Thyroid gland (tissue), 4 donors: ENCODE measurements at places on chromosomes 1 and 21. TPM values are rescaled to one million over a fixed set of nuclear protein-coding genes. Genes with fewer than 3 reads are reported as not detected.

DNA sequence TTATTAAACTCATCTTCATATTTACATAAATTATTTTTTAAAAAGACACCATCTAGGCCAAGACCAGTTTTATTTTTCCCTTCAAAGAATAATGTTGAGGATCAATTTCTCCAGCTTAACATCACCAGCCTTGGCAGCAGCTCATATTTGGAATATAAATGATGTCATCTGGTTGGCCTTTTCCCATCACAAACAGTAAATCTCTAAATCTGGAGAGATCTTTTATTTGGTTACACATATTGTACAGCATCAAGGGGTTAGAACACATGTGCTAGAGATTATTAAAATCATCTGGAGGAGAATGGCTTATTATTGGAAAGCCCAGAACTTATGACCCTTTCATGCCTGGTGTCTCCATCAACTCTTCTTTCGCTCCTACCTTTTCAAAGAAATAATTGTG, 508.8 kb downstream of the PLPP3 start:
- peaks cover 28% of the 10 kb centered on the region for H3K4me1 ChIP-seq
- no peaks in the 10 kb centered on the region for H3K36me3 ChIP-seq
- no peak overlapping the region for H3K27ac ChIP-seq
- no peaks in the 10 kb centered on the region for H3K27me3 ChIP-seq

DNA sequence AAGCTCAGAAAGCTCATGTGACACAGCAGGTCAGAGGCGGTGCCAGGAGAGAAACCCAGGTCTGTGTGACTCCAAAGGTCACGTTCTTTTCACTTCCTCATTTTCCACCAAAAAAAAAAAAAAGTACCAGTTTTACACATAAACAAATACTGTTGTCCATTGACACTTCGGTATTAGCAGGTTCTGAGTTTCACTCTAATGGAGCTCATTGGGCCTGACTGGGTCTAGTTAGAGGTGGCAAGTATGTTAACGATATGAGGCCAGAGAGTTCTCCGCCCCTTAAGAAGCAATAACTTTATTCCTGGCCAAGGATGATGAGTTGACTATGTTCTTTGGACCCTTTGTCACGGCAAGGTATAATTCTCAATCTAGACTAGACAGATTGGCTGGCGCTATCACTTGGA, 30.0 kb upstream of the SDE2 start:
- no peaks in the 10 kb centered on the region for H3K36me3 ChIP-seq
- H3K27ac ChIP-seq = no peak overlapping the region
- no peak overlapping the region for H3K4me3 ChIP-seq
- DNase-seq = no peak
- no peaks in the 10 kb centered on the region for H3K27me3 ChIP-seq

DNA sequence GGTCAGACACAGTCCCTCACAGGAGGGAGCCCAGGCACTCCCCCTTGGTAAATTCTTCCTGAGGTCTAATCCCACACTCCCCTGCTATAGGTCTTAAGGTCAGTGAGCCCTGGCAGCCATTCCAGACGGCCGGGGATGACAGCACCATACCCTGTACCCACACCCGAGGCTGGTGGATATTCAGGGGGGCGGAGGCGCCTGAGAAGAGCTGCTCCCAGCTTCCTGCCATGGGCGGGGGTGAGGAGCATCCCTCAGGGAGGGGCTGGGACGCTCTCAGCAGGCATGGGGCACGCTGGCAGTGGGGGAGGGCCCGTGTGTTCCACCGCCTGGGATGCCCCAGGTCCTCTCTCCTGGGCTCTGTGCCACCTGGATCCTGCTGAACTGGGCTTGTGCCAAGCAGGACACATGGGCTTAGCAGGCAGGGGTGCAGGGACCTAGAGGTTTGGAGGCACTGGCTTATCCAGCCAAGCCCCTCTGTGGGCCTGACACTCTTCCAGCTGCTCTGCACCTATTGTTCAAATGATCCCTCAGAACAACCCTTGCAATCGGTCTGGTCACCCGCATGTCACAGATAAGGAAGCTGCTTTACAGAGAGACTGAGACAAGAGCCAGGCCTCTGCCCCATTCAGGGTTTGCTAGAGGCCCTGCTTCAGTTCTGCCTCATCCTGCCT, 5.7 kb upstream of the ADGRB2 start:
- peak; percentile 86 for DNase-seq
- peaks cover 31% of the 10 kb centered on the region for H3K4me1 ChIP-seq
- H3K27me3 ChIP-seq = peaks cover 16% of the 10 kb centered on the region
- H3K27ac ChIP-seq = no peak overlapping the region
- no peaks in the 10 kb centered on the region for H3K36me3 ChIP-seq

DNA sequence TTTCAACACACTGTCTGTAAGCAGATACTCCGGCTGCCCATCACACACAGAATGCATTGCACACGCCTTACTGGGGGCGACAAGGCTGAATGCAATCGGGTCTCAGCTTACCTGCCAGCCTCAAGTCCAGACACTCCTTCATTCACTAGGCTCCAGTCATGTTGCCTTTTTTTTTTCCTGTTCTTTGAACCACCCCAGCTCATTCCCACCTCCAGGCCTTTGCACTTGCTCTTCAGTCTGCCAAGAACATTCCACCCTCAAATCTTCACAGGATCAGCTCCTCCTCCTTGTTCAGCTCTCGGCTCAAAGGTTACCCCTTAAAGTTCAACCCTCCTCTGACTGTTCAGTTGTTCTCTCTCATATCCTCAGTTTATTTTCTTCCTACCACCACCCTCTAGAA, 181.9 kb upstream of the ESRRG start:
- H3K27me3 ChIP-seq = no peaks in the 10 kb centered on the region
- H3K4me3 ChIP-seq = no peak overlapping the region
- no peaks in the 10 kb centered on the region for H3K36me3 ChIP-seq
- H3K27ac ChIP-seq = no peak overlapping the region

GRCh38 chr1:151147665-151148064, 1.2 kb upstream of the SEMA6C start:
- H3K27me3 ChIP-seq = no peaks in the 10 kb centered on the region
- no peak overlapping the region for H3K27ac ChIP-seq
- H3K4me3 ChIP-seq = no peak overlapping the region
- H3K36me3 ChIP-seq = no peaks in the 10 kb centered on the region
- DNase-seq = no peak

GRCh38 chr21:38956007-38956406, 150.3 kb downstream of the ETS2 start:
- H3K27ac ChIP-seq = no peak overlapping the region
- no peak overlapping the region for H3K4me3 ChIP-seq
- DNase-seq = no peak
- no peaks in the 10 kb centered on the region for H3K27me3 ChIP-seq

DNA sequence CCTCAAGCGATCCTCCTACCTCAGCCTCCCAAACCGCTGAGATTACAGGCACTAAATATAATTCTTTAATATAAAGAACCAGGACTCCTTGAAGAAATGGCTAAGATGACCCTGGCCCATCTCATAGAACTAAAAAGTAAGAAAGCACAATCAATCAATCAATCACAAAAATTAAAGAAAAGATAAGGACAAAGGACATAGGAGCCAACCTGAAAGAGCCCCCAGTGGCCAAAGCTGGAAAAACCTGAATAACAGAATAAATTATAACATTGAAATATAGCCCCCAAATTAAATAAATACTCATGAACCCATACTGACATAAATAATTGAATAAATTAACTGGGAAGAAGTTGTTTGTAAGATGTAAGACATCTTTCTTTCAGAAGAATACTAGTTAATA, 8.9 kb downstream of the NUP210L start:
- no peaks in the 10 kb centered on the region for H3K4me1 ChIP-seq
- no peak overlapping the region for H3K4me3 ChIP-seq
- no peak overlapping the region for H3K27ac ChIP-seq
- H3K36me3 ChIP-seq = no peaks in the 10 kb centered on the region
- H3K27me3 ChIP-seq = no peaks in the 10 kb centered on the region
- DNase-seq = no peak

- H3K4me1 ChIP-seq = peaks cover 20% of the 10 kb centered on the region
- DNase-seq = no peak
- no peaks in the 10 kb centered on the region for H3K36me3 ChIP-seq
- H3K27me3 ChIP-seq = no peaks in the 10 kb centered on the region
- H3K27ac ChIP-seq = peak overlapping the region; percentile 71
Observed at GRCh38 chr1:67815303-67816094, 17.8 kb downstream of the GNG12 start.

DNA sequence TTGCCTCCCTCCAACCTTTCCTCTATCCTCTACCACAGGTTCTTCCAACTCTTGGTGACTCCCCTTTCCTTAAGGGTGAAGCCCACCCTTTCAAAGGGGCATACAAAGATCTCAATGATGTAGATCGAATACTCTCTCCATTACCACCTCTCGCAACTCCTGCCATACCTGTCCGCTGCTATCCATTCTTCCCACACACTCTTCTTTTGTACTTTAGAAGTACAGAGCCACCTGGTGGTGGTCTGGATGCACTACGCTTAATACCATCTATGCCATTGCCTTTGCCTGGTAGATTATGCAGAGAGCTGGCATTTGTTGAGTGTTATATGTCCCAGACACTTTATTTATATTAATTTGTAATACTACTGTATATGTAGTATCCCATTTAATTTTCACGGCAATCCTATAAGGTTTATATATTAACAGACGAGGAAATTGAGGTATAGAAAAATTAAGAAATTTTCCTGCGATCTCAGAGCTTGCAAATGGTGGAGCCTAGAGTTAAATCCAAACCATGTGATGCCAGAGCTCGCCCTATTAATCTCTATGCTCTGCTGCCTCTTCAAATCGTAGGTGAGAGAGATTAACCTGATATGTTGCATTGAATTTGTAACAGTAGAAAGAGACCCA, 22.9 kb downstream of the TSHB start:
- H3K4me3 ChIP-seq = no peak overlapping the region
- no peaks in the 10 kb centered on the region for H3K36me3 ChIP-seq
- peaks cover 20% of the 10 kb centered on the region for H3K4me1 ChIP-seq
- no peaks in the 10 kb centered on the region for H3K27me3 ChIP-seq

GRCh38 chr1:159881622-159882526, 18.1 kb downstream of the CFAP45 start:
- no peaks in the 10 kb centered on the region for H3K27me3 ChIP-seq
- no peaks in the 10 kb centered on the region for H3K4me1 ChIP-seq
- no peaks in the 10 kb centered on the region for H3K36me3 ChIP-seq
- H3K27ac ChIP-seq = no peak overlapping the region
- H3K4me3 ChIP-seq = no peak overlapping the region

GRCh38 chr1:46496505-46496904, 6.9 kb downstream of the DMBX1 start:
- H3K4me3 ChIP-seq = no peak overlapping the region
- H3K27ac ChIP-seq = no peak overlapping the region
- DNase-seq = no peak
- no peaks in the 10 kb centered on the region for H3K4me1 ChIP-seq

DNA sequence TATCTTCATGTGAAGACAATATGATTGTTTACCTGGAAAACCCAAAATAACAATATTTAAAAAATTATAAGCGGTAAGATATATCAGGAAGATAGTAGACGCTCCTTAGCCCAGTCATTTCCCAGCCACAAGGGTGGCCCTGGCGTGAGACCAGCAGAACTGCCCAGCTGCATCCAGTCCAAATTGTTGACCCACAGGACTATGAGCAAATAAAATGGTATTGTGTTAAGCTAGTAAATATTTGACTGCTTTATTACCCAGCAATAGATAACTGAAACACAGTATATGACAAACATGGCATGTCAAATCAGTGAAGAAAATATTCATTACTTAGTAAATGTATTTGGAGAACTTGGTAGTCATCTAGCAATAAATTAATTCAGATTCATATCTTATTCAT, 294.3 kb upstream of the SPAG17 start:
- no peak overlapping the region for H3K4me3 ChIP-seq
- no peak overlapping the region for H3K27ac ChIP-seq
- no peaks in the 10 kb centered on the region for H3K4me1 ChIP-seq

DNA sequence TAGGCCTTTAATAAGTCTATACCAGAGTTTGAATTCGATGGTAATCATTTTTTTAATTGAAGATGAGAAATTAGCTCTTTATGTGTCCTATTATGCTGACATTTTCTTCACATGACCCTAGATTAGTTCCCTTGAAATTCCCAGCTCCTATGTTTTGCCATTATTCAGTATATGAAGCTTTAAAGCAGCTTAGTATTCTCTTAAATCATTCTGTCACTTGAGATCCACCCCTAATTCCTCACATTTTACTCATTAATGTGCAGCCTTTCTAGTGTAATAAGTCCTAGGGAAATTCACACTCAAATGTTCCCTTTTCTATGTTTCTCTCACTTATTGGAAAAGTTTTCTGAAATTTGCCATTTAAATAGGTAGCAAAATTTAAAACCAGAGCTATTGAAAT, 704.5 kb upstream of the B3GALT2 start:
- no peak for DNase-seq
- H3K36me3 ChIP-seq = no peaks in the 10 kb centered on the region
- H3K4me3 ChIP-seq = no peak overlapping the region
- no peaks in the 10 kb centered on the region for H3K4me1 ChIP-seq

GRCh38 chr1:85417017-85417416, 47.9 kb downstream of the DDAH1 start:
- no peak for DNase-seq
- no peaks in the 10 kb centered on the region for H3K27me3 ChIP-seq
- H3K27ac ChIP-seq = no peak overlapping the region
- H3K4me1 ChIP-seq = no peaks in the 10 kb centered on the region
- H3K4me3 ChIP-seq = no peak overlapping the region

- no peak overlapping the region for H3K4me3 ChIP-seq
- no peaks in the 10 kb centered on the region for H3K27me3 ChIP-seq
- H3K4me1 ChIP-seq = no peaks in the 10 kb centered on the region
- no peak overlapping the region for H3K27ac ChIP-seq
Observed at GRCh38 chr1:222372221-222372620, 175.7 kb downstream of the HHIPL2 start.

DNA sequence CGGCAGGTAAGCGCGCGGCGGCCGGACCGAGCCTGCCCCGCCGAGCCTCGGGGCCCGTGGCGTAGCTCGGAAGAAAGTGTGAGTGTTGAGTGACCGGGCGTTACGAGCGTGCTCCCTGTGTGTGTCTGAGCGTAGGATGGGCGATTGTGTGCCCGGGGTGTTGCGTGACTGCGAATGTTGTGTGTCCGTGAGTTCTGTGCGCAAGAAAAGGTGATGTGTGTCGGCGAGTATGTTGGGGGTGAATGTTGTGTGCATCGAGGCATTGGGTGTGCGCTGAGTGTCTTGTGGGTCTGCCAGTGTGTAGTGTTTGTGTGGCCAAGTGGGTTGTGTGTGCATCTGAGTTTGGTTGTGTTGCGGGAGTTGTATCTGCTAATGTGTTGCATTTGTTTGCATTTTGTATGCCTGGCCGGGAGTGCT, 398 bp downstream of the PTPRU start:
- no peak overlapping the region for H3K27ac ChIP-seq
- H3K27me3 ChIP-seq = no peaks in the 10 kb centered on the region
- peak overlapping the region; percentile 21 for H3K4me3 ChIP-seq
- H3K36me3 ChIP-seq = no peaks in the 10 kb centered on the region
- DNase-seq = no peak

- no peaks in the 10 kb centered on the region for H3K27me3 ChIP-seq
- peaks cover 38% of the 10 kb centered on the region for H3K4me1 ChIP-seq
- no peak for DNase-seq
- no peak overlapping the region for H3K4me3 ChIP-seq
Observed at GRCh38 chr1:164780111-164780812, 221.3 kb downstream of the PBX1 start.

Gene LCE1B
- not detected for total RNA-seq

Gene CYP4Z1
- total RNA-seq = 0.39 TPM

Gene BATF3
- total RNA-seq = 1.2 TPM

Gene TSPEAR
- total RNA-seq = 0.27 TPM

Gene LIN28A
- total RNA-seq = not detected

Gene TMEM269
- not detected for total RNA-seq

Gene CHODL
- 0.45 TPM for total RNA-seq

Gene NPHS2
- total RNA-seq = not detected

Gene ARTN
- total RNA-seq = 0.40 TPM

Gene AURKAIP1
- 73.8 TPM for total RNA-seq
